ENCODE measurements at places on chromosomes 7 and 10.

DNA sequence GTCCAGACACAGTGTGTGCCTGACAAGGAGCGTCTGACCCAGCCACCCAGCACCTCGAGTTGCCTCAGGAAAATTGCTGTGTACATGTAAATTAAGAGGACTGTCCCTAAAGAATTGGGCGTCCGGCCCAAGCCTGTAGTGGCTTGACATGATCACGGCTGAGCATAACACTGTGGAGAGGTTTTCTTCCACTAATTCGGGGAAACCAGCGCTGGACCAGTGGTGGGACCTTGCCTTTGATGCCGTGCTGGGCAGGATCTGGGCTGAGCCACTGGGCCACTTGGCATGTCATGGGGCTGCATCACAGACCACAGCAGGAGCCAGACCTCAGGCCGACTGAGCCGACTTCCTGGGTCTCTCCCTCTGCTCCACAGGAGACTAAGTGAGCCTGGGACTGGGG, 282.5 kb downstream of the GLRX3 start:
- no peak for DNase-seq

- DNase-seq: no peak
Measured at GRCh38 chr10:81109200-81109752, 571.6 kb downstream of the SH2D4B start.

DNA sequence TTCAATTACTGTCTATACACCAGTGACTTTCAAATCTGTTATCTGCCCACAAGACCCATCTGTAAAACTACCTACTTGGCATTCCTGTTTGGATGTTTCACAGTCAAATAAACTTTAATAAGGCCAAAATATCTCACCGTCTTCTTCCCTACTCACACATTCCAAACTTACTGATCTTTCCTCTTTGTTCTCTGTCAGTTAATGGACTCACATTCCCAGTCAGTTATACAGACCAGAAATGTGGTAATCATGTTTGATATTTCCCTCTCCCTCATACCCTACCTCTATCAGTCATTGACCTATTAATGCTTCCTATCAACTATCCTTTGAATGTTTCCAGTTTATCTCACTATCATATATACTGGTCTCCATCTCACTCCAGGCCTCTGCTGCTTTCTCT, 28.5 kb upstream of the HDAC9 start:
- no peak for DNase-seq

- no peak for DNase-seq
Measured at GRCh38 chr10:132183046-132183445, 3.7 kb upstream of the DPYSL4 start.

GRCh38 chr10:97333351-97333600, 1.3 kb downstream of the FRAT2 start:
- DNase-seq: no peak

- DNase-seq: no peak
Measured at GRCh38 chr10:3808689-3809199, 23.7 kb upstream of the KLF6 start.

DNA sequence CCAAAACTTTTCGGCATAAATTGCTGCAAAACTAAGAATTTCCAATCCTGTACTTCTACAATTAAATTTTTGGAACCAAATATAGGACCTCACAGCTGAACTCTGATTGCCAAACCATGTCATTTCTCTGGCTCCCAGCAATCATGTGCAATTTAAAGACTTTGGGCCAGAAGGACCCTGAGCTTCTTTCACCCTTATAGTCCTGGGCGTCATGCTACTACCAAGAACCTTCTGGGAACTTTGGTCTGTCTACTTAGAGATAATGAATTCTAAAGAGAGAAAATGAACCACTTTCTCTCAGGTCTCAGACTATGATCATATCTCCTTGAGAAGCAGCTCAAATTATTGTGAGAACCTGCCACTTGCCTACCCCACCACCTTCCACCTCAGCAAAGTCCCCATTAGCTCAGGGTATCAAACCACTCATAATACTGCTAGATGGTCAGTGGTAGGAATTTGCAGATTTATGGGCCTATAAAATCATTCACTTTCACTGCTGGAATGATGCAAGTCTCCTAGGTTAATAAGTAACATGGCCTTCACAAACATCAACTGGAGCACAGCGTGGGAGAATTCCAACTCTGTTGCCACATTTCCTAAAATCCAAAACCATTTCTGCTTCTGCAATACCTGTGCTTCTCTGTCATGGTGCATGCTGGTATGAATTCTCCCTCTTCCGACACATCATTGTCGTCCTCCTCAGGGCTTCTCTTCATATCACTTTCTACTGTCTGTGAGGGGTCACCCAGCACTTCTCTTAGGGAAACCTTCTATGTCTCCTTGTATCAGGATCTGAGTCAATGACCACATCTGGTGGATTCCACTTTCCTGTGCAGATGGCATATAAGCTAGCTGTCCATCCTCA, 6.6 kb upstream of the WDR91 start:
- no peak for DNase-seq

DNA sequence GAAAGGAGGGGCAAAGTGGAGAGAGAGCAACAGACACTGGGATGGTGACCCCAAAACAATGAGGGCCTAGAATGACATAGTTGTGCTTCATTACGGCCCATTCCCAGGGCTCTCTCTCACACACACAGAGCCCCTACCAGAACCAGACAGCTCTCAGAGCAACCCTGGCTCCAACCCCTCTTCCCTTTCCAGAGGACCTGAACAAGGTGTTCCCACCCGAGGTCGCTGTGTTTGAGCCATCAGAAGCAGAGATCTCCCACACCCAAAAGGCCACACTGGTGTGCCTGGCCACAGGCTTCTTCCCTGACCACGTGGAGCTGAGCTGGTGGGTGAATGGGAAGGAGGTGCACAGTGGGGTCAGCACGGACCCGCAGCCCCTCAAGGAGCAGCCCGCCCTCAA, 20.7 kb downstream of the PRSS2 start:
- no peak for DNase-seq

- DNase-seq: peak; percentile 13
Measured at GRCh38 chr7:1553512-1554210, 2.3 kb downstream of the TMEM184A start.

DNA sequence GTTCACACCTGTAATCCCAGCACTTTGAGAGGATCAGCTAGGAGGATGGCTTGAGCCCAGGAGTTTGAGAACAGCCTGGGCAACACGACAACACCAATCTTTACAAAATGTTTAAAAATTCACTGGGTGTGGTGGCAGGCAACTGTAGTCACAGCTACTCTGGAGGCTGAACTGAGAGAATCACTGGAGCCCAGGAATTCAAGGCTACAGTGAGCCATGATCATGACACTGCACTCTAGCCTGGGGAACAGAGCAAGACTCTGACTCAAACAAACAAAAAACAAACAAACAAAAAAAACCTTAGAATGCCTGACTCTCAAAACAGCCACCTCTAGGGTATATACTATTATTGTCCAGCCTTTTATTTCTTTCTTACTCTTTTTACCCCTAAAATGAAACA, 56.5 kb upstream of the PAPSS2 start:
- DNase-seq: no peak

GRCh38 chr7:36303202-36304098, 86.2 kb upstream of the ANLN start:
- DNase-seq: no peak

DNA sequence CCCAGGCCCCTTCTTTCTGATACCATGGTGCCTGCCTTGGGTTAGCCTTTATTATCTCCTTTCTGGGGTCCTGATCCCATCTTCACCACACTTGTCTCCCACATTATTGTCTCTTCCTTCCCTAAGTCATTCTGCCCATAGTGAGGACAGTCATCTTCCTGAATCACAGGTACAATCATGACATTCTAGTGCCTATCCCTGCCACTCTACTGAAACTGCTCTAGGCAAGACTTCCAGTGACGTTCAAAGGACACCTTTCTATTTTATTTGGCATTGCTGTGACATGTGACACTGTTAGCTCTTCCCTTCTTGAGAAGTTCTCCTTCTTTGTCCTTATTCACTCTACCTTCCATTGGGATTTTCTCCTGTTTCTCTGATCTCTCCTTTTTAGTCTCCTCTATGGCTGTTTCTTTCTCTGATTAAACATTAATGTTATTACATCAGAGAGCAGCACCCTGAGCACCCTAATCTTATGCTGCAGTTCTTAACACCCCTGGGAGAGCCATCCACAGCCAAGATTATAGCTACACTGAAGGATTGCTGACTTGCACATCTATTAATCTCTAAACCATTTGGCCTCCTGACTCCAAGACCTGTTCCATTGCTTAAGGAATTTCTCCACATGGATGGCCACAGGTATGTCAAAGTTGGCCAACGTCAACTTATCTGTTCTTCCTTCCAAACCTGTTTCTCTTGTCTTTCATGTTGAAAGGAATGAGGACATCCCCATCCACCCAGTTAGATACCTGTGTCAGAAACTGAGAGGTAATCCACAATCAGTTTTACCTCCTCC, 10.9 kb downstream of the MACC1 start:
- DNase-seq: no peak

DNA sequence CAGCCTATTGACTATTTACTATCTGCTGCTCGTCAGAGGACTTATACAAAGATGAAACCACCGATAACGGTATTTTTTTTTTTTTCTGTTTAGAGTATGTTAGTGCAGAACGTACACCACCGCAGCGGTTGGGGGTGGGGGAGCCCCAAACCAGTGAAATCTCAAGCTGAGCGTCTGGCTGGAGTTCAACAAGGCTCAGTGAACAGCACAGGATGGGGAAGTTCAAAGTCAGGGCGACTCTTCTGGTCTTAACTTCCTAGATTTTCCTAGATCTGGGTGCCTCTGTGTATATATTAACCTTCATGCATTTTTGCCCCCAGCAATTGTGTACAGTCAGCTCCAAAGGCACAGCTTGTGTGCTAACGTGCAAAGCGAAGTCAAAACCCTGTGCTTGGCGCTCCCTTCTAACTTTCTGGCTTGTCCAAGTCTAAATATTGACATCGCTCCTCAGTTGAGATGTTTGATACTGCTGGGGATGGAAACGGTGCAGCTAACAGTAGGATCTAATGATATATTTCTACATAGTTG, 1.1 kb downstream of the RHOBTB1 start:
- DNase-seq: no peak

GRCh38 chr7:11557627-11558026, 274.4 kb downstream of the THSD7A start:
- DNase-seq: peak; percentile 70

GRCh38 chr10:33005322-33006301, 47.6 kb upstream of the ITGB1 start:
- peak; percentile 83 for DNase-seq

GRCh38 chr7:150753239-150753638, 16.0 kb downstream of the GIMAP5 start:
- no peak for DNase-seq

GRCh38 chr7:75993689-75994387, 557 bp downstream of the TMEM120A start:
- peak; percentile 87 for DNase-seq

GRCh38 chr7:107043921-107044346, 571 bp upstream of the PRKAR2B start:
- no peak for DNase-seq

GRCh38 chr7:134744569-134744968, 34.9 kb upstream of the CALD1 start:
- peak; percentile 13 for DNase-seq

GRCh38 chr7:39651265-39651664, 27.9 kb downstream of the RALA start:
- no peak for DNase-seq

GRCh38 chr10:105844676-105845570, 1203.8 kb downstream of the SORCS3 start:
- DNase-seq: no peak

DNA sequence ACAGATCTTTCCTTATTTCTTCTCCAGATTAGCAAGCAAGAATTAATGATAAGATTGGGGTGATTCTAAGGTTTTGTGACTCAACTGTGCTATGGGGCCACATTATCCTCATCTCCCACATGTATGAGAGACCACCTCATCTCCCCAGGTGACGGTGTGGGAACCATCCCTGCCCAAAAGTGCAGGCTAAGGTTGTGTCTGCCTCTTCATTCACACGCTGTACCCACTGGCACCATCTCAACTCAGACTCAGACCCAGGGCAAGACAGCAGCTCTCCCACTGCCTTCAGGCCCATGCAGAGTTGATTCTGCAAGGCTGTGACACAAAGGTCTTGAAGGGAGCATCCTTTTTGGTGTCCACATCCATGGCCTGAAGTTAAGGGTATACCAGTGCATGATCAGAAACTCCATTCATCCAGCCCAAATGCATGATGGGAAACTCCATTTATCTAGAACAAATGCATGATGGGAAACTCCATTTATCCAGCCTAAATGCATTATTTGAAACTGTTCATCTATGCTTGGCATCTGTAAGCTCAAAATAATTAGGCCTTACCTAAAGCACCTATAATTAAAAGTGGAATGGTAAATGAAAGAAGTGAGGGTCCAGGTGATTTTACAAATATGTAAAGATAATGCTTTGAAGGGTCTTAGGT, 99.4 kb downstream of the TCERG1L start:
- DNase-seq: no peak

DNA sequence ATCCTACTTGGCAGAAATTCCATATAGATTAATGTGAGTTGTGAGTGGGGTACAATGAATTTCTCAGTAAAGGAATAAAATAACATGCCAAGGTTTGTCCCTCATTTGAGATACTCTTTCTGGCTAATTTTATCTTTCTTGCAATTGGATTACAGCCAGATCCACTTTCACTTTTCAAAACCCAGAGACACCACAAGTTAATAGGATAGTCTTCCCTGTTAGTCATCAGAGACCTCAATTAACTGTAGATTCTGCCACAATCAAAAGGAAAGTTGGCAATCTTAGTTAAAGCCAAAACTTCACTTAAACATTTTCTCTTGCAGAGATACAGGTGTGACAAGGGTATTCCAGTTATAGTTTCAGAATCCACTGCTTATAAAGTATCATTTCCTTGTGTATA, 91.4 kb upstream of the PHYHIPL start:
- DNase-seq: no peak

- no peak for DNase-seq
Measured at GRCh38 chr10:47160261-47160908, 139.6 kb upstream of the GDF10 start.

DNA sequence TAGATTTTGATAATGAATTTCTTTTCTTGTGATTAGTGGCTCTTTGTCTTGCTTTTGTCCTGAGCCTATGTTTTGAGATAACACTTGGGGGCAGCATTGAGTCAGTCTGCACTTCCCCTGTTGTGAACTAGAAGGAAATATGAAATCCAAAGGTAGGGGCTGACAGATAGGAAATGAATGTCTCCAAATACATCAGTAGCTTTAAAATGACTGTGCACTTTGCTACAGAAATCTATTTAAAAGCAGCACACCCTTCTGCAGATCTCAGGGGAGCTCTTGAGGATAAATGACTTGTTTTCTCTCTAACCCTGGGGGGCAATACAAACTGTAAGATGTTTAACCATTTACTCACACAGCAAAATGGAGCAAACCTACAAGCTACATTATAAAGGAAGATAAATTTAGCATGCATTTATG, 176.0 kb upstream of the MYO3A start:
- peak; percentile 37 for DNase-seq

DNA sequence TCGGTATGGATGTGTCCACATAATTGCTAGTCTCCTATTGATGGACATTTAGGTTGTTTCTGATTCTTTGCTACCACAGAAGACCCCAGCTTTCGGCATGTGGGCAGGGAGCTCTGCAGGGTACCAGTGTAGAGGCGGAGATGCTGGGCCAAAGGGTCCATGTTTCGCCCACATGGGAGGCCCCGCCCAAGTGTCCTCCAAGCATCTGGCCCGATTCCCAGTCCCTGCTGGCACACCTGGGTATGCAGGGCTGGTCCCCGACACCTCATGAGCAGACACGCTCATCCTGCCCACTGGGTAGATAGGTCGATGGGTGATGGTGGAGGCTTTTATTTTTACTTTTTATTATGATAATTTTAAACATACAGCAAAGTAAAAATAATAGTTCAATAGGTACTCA, 19.4 kb upstream of the TBRG4 start:
- no peak for DNase-seq

- no peak for DNase-seq
Measured at GRCh38 chr7:117800406-117800805, 72.8 kb downstream of the CTTNBP2 start.
